Activated CD8-positive, alpha-beta T cell treated with anti-CD3 and anti-CD28 coated beads for 36 hours (primary cell): ENCODE measurements at places on chromosomes 2 and 18. TPM values are rescaled to one million over a fixed set of nuclear protein-coding genes. Genes with fewer than 3 reads are reported as not detected.
A peak's percentile ranks its signal among the peaks of the same experiment; 100 is the strongest.

DNA sequence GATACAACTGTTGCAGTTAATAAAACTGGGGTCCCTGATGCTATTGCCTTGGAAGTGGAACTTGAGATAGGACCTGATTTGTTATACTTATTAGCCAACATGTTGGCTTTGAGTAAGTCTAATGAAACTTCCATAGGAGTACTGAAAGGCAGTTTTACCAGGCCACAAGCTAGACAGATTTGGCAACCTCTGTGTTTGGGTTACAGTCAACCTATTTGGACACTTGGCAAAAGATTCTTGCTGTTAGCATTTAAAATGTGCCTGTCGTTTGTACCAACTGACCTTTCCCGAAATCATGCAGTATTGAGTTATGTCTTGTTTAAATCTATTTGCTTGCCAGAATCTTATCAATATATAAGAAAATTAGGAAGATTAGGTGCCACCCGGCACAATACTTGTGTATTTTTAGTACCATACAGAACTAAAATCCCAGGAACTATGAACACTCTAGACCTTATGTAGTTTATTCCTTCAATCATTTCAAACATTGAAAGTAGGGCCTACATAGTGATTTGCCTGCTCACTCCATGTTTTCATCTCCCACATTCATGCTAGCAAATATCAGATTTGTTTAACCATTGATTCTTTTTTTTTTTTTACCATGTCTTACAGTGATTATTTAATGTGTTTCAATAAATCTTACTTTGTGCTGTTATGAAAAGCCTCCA is 35.5 kb upstream of the UPP2 start:
- DNase-seq = no peak

- no peak for DNase-seq
Observed at GRCh38 chr2:28488083-28488830, 7.6 kb upstream of the PLB1 start.

DNA sequence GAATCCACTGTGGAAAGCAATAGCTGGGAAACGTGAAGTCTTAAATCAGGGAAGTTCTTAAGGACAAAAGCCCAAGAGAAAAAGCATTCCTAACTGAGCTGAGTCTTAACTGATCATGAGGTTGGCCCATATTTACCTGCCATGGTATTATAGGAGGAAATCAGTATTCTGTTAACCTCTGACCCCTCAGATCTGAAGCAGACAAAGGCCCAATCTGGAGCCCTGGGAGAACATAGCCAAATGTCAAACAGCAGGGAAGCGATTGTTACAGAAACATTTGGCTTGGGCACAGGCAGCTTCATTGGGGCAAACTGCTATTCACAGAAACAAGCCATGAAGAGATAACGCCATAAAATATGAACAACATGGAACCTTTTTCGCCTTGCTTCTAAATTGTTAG is 18.8 kb downstream of the EPHA4 start:
- no peak for DNase-seq

- no peak for DNase-seq
Observed at GRCh38 chr2:147521936-147522335, 322.9 kb upstream of the ACVR2A start.

DNA sequence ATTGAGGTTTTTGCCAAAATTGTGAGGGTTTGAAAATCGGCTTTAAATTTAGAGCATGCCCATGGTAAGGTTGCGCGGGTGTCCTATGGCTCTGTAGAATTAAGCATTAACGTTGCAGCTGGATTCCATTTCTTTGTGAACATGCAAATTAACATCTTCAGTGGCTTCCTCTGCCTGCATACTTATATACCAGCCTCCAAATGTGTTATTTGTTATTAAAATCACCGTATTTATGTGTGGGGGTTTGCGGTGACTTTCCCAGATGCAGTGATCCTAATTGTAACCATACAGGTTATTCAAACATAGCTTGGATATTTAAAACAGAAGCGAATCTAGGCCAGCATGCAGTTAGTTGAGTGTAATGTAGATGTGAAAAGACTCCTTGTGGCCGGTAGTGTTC is 80.2 kb downstream of the TGOLN2 start:
- DNase-seq = no peak

DNA sequence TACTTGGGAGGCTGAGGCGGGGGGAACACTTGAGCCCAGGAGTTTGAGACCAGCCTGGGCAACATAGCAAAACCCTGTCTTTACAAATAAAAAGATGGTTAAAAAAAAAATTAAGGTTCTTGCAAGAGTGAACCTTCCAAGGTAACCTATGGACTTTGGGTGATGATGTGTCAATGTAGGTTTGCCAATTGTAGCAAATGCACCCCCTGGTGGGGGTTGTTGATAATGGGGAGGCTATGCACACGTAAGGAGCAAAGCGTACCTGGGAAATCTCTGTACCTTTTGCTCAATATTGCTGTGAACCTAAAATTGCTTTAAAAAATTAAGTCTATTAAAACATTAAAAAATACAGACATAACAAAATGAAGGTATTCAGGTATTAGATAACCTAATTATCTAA is 70.4 kb downstream of the CWC22 start:
- peak; percentile 61 for DNase-seq

GRCh38 chr2:133063775-133064174 is 393.8 kb upstream of the LYPD1 start:
- peak; percentile 3 for DNase-seq

DNA sequence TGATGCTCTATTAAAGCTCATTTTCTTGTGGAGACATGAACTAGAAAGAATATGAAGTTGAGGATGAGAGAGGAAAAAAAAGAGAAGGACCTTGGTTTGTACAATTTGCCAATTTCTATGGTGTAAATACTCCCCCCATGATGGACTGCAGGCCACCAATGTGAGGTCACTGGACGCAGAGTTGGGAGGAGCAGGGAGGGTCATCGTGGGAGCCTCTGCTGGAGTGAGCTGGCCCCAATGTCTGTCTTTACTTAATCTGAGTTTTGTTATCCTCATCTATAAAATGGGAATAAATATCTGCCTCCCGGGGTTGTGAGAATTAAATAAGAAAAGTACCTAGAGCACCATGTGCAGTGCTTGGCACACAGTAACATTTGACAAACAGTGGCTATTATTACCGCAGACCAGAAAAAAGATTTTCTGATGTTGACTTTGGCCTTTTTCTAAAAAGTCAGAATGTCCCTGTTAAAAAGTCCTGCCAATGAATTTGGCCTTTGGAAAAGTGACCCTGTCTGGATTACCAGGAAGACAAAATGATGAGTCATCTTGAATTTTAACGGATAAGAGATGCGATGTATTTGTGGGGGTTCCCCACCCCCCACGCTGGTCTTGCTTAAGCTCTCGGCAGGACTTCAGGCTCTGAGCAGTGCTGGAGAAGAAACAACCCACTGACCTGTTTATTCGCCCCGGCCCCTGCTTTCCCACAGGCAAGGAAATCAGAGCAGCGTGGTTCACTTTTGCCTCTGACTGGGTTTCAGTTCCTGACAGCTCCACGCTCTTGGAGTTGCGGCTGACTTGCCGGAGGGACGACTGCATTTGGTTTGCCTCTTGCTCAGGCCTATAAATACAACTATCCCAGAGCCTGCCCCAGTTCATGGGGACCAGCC is 50.3 kb upstream of the FOSL2 start:
- DNase-seq = no peak

SPATA3 gene
- 0.59 TPM for total RNA-seq

THSD7B gene
- not detected for total RNA-seq

GRCh38 chr2:97806738-97807618 is 93.6 kb downstream of the ZAP70 start:
- DNase-seq = peak; percentile 90

- DNase-seq = no peak
Observed at GRCh38 chr18:13710414-13710831, 15.9 kb downstream of the FAM210A start.

DNA sequence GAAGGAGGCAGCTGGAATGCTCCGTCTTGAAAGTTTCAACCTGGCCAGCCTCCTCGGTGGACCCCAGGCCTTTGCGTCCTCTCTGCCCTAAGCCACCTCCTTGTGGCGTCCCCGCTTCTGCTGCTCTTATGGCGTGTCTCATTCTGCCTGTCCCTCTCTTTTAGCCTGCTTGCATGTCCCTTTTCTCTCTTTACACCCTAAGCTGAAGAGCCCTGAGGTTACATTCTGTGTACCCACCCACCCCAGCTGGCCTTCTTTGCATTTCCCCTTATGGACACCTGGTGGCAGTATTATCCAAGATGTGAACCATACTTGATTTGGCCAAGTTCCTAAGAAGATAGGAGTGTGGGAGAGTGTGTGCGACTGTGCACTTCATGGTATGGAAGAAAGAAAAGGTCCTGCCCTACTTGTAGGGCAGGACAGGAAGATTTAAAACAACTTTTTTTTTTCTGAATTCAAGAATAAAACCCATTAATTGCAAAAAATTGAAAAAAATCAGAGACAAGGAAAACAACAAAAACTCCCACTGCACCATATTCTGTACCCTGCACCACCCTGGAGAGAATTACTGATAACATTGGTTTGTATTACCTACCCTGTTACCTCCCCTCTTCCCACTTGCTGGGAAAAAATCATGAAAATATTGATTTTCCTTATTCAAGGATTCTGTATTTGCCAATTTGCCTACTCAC is 77.4 kb downstream of the DYSF start:
- DNase-seq = peak; percentile 34

DNA sequence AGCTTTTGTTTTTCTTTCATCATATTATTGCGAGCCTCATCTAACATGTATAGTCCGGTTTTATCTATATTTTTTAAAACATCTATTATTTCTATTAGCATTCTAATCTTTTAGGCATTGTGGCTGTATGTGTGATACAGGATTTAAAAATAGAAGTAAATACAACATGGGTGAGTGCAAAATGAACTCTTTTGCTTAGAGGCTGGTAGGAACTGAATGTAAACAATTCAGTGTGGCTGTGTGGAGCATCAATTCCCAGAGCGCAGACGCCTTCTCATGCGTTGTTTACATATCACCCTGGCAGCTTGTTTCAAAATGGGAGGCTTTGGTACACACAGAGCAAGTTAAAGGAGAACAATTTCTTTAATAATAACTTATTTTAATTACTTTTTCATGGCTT is 836 bp downstream of the DTNA start:
- DNase-seq = no peak

PCARE gene
- not detected for total RNA-seq

CROCC2 gene
- total RNA-seq = not detected

DNA sequence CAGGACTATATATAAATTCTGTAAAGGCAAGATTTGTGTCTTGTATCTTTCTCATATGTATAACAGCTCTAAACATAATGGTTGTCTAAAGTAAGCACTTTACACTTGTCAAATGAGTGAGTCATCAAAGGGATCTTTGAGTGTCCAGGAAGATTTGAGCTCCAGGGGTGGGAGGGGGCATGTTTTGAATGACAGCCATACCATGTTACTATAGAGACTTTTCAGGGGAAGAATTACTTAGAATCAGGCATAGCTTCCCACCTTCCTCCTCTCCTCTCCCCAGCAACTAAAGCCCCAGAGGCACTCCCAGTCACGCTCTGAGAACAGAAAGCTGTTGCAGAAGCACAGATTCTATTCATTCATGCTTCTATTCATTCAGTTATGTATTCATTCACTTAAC is 65.8 kb upstream of the ALK start:
- DNase-seq = no peak

SPP2 gene
- not detected for total RNA-seq

GRCh38 chr2:134670955-134671354 is 47.8 kb downstream of the TMEM163 start:
- no peak for DNase-seq

- peak; percentile 39 for DNase-seq
Observed at GRCh38 chr2:111930875-111931274, 32.5 kb downstream of the MERTK start.

SERPINB4 gene
- total RNA-seq = not detected

DNA sequence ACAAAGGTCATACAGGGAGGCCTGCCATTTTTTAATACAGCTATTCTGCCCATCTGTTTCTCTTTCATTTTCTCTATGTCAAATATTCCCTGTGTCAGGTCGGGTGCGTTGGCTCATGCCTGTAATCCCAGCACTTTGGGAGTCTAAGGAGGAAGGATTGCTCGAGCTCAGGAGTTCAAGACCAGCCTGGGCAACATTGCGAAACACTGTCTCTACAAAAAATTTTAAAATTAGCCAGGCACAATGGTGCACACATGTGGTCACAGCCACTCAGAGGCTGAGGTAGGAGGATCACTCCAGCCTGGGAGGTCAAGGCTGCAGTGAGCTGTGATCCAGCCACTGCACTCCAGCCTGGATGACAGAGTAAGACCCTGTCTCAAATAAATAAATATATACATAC is 34.7 kb downstream of the TMEM37 start:
- no peak for DNase-seq

DNA sequence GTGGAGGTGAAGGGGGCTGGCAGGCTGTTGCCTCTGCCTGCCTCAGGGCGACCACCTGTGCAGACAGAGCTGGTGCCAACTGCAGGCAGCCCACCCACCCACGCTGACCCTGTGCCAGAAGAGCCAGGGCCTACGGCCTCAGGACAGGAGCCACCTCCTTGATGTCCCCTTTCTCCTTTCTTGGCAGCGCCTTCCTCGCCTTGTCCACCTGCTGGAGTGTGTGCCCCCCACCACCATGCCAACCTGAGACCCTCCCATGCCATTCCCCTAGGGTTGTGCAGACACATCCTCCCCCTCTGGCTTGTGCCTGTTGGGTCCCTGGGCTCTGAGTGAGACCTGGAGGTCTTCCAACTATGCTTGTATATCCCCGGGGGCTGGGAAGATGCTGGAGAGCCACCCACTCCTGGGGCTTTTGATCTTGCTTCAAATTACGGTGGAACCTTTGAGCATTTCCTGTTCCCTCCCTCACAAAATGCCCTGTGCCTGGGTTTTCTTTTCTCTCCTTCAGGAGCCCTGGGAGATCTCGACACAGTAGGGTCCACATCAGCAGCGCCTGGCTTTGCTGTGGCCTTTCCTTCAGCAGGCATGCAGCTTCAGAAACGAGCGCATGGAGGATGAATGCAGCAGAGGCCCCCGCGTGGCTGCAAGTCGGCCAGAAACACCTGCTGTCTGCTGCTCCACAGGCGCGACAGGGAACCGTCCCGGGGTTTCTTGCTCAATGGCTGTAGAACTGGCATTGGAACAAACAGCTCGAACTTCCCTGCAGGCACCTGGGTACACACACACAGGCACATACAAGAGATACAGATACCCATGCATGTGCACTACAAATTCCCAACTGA is 65.9 kb upstream of the SH3RF3 start:
- DNase-seq = peak; percentile 8

DNA sequence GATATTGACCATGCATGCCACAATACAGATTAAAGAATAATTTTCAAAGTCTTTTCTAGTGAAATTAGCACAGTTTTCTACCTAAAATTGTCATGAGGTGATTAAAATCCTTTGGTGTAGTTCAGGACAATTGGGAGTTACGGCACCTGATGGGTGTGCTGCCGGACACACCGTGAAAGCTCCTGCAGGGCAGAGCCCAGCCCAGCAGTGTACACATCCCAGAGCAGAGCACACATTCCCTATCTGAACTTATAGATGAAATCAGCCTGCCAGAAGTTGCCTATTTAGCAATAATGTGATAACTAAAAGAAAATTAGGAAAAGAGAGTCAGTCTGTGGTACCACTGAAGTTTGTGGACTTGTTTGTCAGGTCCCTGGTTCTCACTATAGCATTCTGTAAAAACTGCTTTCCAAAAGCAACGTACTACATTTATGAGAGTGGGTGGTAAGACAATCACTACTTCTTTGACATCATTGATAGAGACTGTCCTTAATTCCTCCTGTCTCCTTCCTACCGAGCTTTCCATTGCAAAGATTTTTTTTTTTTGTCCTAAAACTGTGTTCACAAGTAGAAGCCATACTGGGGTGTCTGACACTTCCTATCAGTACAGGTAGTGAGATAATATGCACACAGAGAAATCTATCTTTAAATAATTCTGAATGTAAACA is 3.4 kb downstream of the CYTIP start:
- DNase-seq = no peak
